Fibroblast of upper back skin (primary cell): ENCODE measurements at places on chromosomes 16 and 17.

- DNase-seq: no peak
These were observed 12.4 kb upstream of the ZNF689 start for GRCh38 chr16:30622455-30623032.

DNA sequence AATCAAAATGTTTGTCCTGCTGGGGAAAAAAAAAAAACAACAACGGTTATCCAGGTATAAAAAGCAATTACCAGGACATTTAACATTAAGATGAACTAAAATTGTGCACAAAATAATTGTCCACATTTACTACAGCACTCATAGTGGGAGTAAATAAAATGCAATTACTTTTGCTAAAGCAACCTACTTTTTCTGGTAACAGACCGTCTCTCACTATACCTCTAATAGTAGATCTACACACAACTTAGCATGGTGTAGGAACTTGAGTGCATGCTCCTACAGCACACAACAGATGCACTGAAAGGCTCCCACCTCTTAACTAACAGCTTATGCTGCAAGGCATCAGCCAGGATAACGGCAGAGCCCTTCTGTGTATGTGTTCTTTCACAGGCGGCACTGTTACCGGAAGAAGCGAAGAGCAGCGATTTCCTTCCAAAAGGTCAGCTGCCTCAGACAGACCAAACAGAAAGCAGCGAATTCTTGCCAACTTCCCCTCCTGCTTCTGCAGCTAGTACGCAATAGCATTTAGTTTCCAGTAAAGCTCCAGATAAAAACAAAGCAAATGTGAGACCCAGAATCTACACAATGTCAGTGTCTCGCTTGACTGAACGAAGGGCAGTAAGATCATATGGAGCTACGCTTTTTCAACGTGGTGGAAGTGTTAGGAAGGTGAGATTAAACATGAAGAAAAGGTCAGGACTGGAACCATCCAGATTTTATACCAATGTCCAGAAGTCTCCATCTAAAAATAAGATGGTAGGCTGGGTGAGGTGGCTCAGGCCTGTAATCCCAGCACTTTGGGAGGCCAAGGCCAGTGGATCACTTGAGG lies 27.6 kb downstream of the STAT5B start:
- peak; percentile 71 for DNase-seq

DNA sequence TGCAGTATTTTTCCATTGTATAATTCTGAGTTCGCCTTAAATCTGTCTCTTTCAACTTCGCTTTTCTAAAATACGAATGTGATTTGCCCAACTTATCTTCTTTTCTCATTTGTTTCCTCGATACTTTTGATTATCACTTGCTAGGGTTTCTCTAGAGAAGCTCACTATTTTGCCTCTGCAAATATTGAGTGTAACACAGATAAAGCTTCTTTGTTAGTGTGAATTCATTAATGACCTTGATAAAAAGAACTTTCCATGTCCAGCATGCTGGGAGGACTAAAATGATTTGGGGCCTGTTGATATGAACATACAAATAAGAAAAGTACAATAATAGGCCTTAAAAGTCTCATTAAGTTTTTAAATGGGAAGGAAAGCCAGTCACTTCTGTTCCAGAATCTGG lies 303.3 kb downstream of the MAP2K6 start:
- DNase-seq: no peak

DNA sequence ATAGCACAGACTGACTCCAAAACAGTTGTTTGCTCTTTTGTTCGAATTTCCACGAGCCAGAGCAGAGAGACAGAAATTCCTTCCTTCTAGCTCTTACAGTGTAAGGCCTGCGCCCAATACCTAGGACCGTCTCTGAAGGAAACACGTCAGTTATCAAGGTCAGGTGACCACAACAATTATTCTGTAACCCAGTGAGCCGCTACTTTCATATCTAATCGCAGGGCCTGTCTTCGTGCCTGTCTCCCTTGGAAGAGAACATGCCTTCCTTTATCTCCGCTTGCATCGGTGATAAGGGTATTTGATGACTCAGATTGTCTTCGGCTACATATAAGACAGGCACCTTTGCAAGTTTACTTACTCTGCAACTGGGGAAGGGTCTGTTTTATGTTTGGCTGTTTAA lies 288.0 kb downstream of the MAF start:
- DNase-seq: no peak

DNA sequence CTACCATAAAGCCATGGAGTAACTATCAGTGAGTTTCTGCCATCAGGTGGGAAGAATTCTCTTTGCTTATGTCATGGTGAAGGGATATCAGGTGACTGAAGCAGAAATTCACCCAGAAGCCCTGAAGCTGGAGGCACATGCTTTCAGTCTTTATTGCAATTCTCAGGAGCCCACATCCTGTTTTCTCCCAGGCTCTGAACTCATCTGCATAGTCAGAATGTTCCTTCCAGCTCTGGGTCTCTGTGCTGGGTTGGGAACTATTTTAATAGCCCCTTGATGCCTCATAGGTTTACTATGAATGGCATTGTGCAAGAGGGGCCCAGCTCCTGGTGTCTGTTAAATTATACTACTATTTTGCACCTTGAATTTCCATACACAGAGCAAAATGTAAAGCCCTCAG lies 198.4 kb upstream of the SOX9 start:
- peak; percentile 87 for DNase-seq

- DNase-seq: no peak
These were observed 1.4 kb downstream of the DHX33 start for GRCh38 chr17:5467416-5467815.

DNA sequence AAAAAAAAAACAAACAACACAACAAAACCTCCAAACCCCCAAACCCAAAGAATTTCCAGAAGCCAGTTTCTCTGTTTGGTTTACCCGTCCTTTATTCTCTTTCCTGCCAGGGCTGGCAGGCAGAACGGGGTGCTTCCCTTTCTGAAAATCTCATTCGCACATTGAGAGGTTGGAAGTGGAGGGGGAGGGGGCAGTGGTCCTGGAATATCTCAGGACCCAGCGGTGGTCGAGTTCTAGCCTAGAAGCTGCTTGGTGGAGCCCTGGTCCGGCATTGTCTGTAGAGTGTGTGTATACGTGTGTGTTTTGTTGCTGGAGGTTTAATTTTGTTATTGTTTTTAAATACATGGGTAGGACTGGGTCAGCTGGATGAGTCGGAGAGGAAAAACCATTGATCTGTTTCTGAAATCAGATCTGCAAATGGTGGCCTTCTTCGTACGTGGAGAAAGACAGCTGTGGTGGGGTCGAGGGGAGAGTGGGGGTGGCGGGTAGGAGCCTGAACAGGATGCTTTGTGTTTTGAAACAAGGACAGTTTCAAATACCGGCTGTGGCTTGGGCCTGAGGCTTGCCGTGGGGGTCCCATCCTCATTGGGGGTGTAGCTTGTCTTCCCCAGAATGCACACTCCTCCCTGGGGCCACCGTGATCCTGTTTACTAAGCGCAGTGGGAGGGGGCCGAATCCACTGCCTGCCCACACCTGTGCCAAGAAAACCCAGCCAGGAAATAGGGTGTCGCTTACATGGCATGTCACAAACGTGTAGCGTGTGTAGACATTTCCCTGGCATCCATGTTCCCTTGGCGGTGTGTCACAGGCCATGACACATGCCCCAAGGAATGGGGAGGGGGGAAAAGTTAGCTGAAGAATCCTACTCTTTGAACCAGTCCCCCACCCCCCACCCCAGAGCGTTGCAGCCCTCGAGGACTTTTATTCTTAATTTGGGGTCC lies 1.6 kb downstream of the CMIP start:
- DNase-seq: peak; percentile 50

- peak; percentile 9 for DNase-seq
These were observed 24.2 kb upstream of the TMC5 start for GRCh38 chr16:19393226-19394111.

GRCh38 chr17:81869221-81870130 lies 1.7 kb downstream of the ARHGDIA start:
- DNase-seq: peak; percentile 44

DNA sequence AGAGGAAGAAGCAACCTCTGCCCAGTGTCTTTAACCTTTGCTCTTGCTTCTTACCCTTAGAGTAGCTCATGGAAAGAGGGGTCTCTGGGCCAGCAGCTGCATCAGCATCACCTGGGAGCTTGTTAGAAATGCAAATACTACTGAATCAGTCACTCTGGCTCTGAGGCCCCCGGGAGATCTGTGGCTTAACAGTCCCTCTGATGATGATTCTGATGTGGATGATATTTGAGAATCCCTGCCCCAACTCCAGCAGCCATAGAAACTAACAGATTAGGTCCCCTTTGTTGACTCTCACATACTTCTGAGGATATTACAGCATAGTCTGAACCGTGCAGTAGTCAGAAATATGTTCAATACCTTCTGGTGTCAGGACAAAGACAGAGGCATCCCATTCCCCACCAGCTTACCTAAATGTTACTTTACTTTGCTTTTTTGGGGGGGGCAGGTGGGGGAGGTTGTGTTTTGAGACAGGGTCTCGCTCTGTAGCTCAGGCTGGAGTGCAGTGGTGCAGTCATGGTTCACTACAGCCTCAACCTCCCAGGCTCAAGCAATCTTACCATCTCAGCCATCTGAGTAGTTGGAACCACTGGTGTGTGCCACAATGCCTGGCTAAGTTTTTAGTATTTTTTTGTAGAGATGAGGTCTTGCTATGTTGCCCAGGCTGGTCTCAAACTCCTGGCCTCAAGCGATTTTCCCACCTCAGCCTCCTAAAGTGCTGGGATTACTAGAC lies 220.1 kb downstream of the CCDC182 start:
- DNase-seq: no peak

DNA sequence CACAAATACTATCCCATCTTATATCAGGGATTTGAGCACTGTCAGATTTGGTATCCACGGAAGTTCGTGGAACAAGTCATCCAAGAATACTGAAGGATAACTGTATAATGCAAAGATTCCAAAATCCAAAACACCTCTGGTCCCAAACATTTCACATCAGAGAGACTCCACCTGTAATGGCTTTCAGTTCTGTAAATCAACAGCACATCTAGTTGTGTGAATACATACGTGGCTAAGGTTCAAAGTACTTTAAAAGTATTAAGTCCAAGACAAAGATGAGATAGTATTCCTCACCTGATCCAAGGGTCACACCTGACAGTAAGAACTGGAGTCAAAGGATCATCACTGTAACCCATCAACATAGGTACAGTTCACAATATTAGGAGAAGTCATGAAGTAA lies 54.8 kb downstream of the KANSL1 start:
- DNase-seq: no peak

DNA sequence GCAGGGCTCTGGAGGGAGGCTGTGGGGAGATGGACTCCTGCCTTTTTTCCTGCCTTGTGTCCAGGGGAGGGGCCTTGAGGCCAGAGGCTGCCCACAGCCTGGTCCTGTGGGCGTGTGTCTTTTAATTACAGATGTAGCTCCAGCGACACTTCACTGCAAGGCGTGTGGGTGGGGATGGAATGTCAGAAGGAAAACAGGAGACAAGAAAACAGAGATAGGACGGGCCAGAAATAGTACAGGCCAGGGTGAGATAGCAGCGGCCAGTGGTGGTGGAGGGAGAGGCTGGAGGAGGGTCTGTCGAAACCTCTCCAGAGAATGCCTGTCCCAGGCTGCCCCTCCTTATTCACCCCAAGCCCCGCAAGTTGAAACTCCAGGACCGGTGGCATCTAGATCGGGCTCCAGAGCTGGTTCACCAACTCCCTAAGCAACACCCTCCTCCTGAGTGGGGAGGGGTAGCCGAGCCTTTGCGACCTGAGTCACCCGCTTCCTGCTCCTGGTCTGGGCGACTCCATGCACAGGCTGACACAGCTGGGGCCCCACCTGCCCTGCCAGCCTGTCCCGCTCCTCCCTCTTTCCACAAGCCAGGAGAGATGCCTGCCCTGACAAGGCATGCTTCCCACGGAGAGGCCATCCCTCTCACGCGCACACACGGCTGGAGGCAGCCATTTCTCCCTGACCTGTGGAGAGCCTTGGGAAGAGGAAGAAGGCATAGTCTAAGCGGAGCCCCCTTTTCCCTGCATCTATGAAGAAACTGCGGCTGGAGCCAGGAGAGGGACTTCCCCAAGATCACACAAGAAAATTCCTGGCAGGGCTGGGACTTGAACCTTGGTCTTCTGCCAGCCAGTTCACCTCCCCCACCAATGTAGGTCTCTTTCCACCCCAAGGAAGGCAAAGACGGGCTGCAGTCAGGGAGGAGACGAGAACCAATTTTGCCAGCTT lies 6.6 kb upstream of the JUP start:
- DNase-seq: no peak

GRCh38 chr16:48909231-48909630 lies 299.3 kb upstream of the N4BP1 start:
- DNase-seq: no peak

- no peak for DNase-seq
These were observed 12.1 kb upstream of the CD300LD start for GRCh38 chr17:74604200-74604599.

- no peak for DNase-seq
These were observed 4.2 kb upstream of the LLGL2 start for GRCh38 chr17:75521290-75521689.

DNA sequence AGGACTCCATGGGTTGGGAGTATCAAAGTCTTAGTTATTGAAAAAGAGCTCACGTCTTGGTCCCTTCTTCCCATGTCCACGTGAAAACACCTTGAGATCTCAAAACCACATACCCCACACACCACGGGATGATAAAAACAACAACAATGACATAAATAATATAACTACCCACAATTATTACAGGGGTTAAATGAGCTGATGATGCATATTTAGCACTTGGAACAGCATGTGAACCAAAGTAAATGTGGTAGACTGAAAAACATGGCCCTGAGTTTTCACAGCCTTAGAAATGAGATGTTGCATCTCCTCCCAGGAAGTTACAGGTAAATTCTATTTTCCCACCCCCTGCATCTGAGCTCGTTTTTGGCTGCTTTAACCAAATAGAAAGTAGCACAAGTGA lies 208.9 kb downstream of the C16orf95 start:
- no peak for DNase-seq

DNA sequence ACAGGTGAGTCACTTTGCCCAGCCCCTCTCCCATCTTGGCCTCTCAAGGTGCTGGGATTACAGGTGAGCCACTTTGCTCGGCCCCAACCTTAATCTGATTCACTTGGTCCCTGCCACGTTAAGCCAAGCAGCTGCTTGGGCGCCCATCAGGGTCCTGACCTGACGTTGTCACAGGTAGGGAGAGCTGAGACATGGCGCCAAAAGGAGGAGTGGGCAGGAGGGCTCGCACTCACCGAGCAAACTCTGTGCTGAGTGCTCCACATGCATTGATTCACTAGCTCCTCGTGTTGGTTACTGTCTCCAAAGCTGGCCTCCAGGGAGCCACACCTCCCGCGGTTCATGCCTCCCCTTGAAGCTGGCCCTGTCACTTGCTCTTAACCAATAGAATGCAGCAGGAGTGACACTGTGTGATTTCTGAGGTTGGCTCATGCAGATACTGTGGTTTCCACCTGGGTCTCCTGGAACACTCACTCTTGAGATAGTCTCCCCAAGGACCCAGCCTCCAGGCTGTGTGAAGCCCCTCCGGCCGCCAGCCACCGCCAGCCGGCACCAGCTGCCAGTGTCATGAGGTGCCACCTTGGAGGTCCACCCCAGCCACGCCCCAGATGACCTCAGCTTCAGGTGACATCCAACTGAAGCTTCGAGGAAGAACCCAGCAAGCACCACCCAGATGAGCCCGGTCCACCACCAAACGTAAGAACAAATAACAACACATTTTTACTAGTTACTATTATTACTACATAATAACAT lies 223.0 kb downstream of the GSG1L start:
- no peak for DNase-seq

GRCh38 chr17:48609759-48610281 lies 997 bp downstream of the HOXB7 start:
- no peak for DNase-seq

GRCh38 chr16:21179983-21180365 lies 21.5 kb downstream of the LDAF1 start:
- DNase-seq: no peak
